CD8-positive, alpha-beta memory T cell (primary cell): ENCODE measurements at places on chromosomes 11 and 22. TPM values are rescaled to one million over a fixed set of nuclear protein-coding genes. Genes with fewer than 3 reads are reported as not detected.

DNA sequence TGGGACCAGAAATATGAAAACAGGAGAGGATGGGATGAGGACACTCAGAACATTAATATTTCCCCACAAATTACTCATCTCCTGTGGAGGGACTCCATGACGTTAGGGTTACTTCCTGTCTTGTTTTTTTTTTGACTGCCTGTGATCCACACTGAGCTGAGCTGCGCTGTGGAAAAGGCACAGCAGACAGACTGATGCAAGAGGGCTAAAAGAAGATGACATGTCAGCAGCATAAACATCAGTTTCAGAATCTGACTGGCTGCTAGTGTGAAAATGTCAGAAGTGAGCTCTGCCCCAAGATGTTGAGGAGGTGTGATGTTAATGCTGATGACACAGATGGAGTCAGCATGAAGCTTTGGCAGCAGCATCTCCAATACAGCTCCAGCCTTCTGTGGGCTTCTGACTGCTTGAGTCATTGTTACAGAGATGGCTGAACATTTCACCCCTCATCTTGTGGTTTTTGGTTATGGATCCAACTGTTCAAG lies 286.8 kb downstream of the BLID start:
- H3K27ac ChIP-seq = no peak overlapping the region
- H3K4me3 ChIP-seq = no peak overlapping the region
- no peaks in the 10 kb centered on the region for H3K36me3 ChIP-seq
- no peak for DNase-seq
- H3K27me3 ChIP-seq = no peaks in the 10 kb centered on the region

The APOA5 gene
- total RNA-seq = not detected

- no peaks in the 10 kb centered on the region for H3K27me3 ChIP-seq
- DNase-seq = no peak
- H3K36me3 ChIP-seq = no peaks in the 10 kb centered on the region
Observed at GRCh38 chr11:57343825-57344224, 5.7 kb downstream of the P2RX3 start.

DNA sequence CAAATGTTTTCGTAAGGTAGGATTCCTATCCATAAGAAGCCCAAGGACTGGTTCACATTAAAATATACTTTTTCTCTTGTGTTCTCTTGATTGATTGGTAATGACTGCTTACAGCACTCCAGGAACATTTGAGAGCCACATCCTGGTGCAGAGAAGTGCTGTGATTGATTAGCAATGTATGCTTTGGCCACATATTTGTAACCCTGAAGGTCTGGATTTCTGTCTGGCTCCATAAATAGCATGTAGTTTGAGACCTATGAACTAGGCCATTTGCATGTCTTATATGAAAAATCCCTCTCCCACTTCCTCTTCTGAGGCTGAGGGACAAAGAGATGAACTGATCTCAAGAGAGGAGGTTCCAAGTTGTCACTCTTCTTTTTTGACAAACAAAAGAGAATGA lies 49.3 kb upstream of the CD44 start:
- no peaks in the 10 kb centered on the region for H3K27me3 ChIP-seq
- no peak overlapping the region for H3K4me3 ChIP-seq
- no peak for DNase-seq
- H3K4me1 ChIP-seq = peaks cover 35% of the 10 kb centered on the region
- H3K36me3 ChIP-seq = no peaks in the 10 kb centered on the region

DNA sequence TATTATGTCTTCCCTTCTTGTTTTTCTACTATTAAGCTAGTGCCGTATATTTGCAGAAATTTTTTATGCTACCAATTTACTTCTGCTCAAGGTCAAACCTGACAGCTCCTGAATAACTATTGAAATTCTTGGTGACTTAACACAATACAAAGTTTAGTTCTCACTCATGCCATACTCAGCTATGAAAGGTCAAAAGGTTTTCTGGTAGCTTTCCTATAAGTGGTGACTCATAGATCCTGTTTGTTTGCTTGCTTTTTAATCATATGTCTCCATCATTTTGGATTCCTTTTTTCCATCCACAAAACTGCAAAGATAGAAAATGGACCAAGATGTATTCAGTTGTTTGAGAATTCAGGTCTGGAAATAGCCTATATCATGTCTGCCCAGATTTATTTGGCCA lies 855.8 kb upstream of the LRRC4C start:
- H3K4me1 ChIP-seq = no peaks in the 10 kb centered on the region
- no peak for DNase-seq
- no peak overlapping the region for H3K4me3 ChIP-seq
- H3K27ac ChIP-seq = no peak overlapping the region

GRCh38 chr11:121654259-121654842 lies 201.6 kb upstream of the SORL1-AS1 start:
- H3K4me1 ChIP-seq = peaks cover 23% of the 10 kb centered on the region
- H3K27me3 ChIP-seq = no peaks in the 10 kb centered on the region
- DNase-seq = no peak
- no peaks in the 10 kb centered on the region for H3K36me3 ChIP-seq

The ROBO4 gene
- total RNA-seq = not detected

The OR52A1 gene
- total RNA-seq = not detected
